ENCODE measurements at places on chromosomes 5 and 9. TPM values are rescaled to one million over a fixed set of nuclear protein-coding genes. Genes with fewer than 3 reads are reported as not detected.

SLC38A9 gene
- 23.6 TPM for total RNA-seq

PTGDS gene
- 17.8 TPM for total RNA-seq

TUSC1 gene
- 0.10 TPM for total RNA-seq

YIPF5 gene
- 46.6 TPM for total RNA-seq

TAS2R1 gene
- not detected for total RNA-seq

TLX3 gene
- not detected for total RNA-seq

All from activated naive CD4-positive, alpha-beta T cell treated with anti-CD3 and anti-CD28 coated beads, Interleukin-2, amount 10 ng/mL, durations not matched to agents 5 hours and 36 hours (primary cell).